ENCODE measurements at places on chromosomes 4 and X. TPM values are rescaled to one million over a fixed set of nuclear protein-coding genes. Genes with fewer than 3 reads are reported as not detected.

OTUD6A gene
- not detected for total RNA-seq

CCDC120 gene
- 10.5 TPM for total RNA-seq

STATH gene
- total RNA-seq = not detected

ZNF157 gene
- 3.0 TPM for total RNA-seq

WDR17 gene
- 94.0 TPM for total RNA-seq

DNA sequence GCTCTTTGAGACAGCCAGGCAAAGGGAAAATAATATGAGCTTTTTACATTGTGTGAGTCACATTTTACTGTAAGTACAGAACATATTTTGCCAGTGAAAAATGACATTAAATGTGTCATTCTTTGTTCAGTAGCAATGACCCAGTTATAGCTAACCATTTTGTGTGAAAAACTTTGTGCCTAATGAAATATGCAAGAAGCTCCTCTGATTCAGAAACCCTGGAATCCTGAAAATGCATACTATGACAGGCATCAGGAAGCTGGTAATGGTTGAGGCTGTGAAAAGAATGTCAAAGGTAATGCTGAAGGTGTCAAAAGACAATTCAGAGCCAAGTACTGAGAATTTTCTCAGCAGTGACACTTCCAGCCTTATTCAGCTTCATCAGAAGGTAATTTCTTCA lies 549.5 kb upstream of the SMIM31 start:
- DNase-seq = no peak

DNA sequence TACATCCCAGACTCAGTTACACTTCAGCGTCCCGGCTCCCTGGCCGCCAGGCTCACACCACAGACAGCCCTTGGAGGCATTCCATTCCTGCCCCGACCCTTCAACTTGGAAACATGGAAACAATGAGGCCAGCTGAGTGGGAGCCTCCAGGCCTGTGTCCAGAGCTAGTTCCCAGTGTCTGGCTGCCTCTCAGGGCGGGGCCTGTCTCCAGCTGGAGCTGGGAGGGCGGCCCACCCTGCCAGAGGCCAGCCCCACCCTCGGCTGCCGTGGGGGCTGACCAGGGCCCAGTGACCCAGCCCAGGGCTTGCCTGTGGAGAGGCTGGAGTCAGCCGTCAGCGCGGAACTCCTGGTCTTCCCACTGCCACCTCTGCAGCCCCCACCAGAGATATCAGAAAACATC lies 37.4 kb upstream of the SPON2 start:
- no peak for DNase-seq

- DNase-seq = no peak
These were observed 1.1 kb downstream of the PRAF2 start for GRCh38 chrX:49072712-49073095.

DNA sequence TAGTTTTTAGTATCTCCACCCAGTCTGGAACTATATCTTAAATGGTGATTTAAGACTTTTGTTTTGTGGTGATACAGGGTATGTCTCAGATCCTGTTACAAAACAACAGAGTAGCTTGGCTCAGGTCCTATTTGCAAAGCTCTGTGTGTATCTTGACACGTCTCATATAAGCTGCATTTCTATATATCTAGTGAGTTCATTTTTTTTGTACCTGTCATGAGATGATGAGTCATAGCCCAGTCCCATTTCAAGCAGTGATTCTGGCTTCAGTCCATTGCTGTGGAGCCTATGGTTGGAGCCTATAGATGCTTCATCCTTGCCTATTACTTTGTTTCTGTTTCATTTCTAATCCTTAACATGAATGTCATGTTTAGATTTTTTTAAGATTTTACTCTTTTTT lies 23.0 kb downstream of the GRXCR1 start:
- no peak for DNase-seq

GRCh38 chr4:29852537-29852936 lies 867.6 kb upstream of the PCDH7 start:
- no peak for DNase-seq

Measured in dorsolateral prefrontal cortex (tissue), 122 donors.